Activated T-cell treated with anti-CD3 and anti-CD28 coated beads for 1 hour (primary cell): ENCODE measurements at places on chromosomes 11 and 22.

DNA sequence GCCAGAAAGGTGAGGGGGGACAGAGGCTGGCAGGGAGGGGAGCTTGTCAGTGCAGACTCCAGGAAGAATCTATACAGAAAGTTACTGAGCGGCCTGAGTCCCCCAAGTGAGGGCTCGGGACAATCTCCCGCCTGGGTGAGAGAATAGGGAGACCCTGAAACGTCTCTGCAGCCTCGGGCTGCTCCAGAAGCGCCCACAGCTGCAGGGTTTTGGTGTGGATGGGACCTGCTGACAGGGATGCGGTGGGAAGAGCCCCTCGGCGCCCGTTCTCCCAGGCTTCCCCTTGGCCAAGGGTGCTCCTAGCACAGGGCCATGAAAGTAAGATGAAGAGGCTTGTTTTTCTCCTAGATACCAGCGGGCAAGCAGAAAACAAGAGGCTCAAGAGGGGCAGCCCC lies 743 bp upstream of the RCE1 start:
- DNase-seq: no peak

GRCh38 chr11:75352588-75353206 lies 1.2 kb upstream of the ARRB1 start:
- no peak for DNase-seq

DNA sequence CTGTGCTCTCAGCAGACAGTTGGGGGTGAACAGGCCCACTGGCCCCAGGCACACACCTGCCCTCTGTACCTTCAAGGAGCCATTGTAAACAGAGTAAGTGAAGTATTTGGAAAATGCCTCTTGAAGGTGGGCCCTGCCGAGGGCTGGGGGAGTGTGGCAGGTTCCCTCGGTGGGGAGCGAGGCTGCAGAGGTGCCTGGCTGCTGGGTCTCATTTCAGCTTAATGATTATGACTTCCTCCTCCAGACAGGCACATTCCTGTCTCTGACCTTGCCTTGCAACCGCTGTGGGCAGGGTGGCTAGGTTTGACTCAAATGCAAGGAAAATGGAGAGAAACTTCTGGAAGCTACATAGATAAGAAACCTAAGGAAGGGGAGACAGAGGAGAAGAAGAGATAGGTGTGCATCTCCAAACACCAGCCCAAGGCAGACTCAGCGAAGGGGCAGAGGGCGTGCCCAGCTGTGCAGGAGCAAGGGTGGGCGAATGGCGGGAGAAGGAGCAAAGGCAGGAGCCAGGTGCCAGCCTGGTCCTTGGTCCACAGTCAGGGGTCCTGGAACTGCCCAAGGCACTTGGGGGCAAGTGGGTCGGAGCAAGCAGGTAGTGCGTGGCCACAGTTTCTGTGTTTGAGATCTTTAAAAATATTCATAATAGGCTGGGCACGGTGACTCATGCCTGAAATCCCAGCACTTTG lies 14.0 kb downstream of the GRAMD4 start:
- DNase-seq: no peak

DNA sequence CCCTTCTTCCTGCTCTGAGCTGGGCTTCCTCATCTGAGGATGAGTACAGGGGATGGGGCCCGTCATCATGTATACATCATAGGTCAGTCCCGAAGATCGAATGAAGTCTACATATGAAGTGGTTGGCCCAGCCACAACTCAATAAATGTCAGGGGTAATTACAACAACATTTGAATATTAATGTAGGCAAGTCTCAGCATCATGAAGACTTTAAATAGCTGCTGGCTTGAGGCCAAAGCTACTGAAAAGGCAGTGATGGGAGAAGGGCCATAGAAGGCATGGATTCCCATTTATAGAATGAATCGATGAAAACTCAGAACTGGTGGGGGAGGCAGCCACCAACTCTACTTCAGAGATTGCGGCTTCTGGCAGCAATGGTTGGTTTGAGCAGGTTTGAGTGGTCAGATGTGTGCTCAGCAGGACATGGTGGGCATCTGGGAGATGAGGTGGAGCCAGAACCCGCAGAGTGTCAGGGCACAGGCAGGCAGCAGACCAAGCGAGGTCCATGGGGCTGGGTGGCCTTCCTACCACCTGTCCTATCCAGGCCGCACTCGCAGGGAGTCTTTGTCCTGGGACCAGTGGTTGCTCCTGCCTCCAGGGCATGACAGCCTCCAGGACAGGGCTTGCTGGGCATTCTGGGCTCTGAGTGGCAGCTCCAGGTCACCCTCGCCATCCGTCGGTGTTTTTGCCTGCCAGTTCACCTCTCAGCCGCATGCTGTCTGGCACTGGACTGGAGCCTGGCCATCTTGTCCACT lies 919.1 kb downstream of the TBC1D22A start:
- no peak for DNase-seq

GRCh38 chr11:111173221-111173620 lies 72.3 kb upstream of the POU2AF2 start:
- no peak for DNase-seq

- DNase-seq: no peak
Observed at GRCh38 chr22:31509061-31509762, 12.9 kb downstream of the SFI1 start.

GRCh38 chr22:43094551-43094950 lies 5.4 kb upstream of the TTLL1 start:
- no peak for DNase-seq

GRCh38 chr11:66044757-66045156 lies 4.2 kb downstream of the GAL3ST3 start:
- DNase-seq: no peak

DNA sequence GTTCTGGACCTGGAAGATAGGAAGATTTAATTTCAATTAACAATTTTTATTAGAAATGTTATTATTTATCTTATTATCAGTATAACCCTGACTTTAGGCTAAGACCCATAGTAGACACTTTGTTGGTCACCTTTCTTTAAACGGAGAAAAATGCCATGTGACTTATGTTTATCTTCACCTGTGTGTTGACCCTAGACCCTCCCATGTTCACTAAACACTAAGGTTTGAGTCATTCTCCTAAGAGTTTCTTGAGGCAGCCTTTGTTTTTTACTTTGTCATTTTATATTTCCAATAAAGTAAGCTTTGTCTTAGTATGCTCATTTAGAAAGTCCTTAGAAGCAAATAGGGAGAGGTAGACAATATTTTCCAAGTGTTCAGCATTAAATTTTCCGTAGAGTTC lies 771.7 kb downstream of the METTL15 start:
- no peak for DNase-seq

DNA sequence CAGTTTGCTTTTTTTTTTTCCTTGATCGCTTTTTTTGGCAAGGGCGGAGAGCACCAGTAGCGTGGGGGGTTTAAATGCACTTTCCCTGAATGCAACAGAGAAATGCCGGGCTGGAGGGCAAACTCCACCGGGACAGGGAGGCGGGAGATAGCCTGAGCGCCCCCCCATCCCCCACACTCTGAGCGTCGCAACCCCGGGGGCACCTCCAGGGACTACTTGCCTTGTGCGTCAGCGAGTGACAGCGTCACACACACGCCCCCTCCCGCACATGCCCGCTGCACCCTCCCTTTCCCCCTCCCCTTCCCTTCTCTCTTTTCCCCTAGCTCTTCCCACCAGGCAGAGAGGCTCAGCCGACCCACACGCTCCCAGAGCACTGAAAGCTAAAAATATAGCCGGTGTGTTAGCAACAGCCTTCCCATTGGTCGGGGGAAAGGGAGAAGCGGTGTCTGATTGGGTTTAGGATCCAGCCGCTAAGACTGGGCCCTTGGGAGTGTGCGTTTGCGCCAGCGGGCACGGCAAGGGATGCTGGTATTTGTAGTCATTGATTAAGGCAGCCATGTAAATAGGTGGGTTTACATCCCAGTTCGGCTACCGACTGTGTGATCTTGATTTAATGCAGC lies 1.7 kb upstream of the TOB2 start:
- DNase-seq: peak; percentile 81

DNA sequence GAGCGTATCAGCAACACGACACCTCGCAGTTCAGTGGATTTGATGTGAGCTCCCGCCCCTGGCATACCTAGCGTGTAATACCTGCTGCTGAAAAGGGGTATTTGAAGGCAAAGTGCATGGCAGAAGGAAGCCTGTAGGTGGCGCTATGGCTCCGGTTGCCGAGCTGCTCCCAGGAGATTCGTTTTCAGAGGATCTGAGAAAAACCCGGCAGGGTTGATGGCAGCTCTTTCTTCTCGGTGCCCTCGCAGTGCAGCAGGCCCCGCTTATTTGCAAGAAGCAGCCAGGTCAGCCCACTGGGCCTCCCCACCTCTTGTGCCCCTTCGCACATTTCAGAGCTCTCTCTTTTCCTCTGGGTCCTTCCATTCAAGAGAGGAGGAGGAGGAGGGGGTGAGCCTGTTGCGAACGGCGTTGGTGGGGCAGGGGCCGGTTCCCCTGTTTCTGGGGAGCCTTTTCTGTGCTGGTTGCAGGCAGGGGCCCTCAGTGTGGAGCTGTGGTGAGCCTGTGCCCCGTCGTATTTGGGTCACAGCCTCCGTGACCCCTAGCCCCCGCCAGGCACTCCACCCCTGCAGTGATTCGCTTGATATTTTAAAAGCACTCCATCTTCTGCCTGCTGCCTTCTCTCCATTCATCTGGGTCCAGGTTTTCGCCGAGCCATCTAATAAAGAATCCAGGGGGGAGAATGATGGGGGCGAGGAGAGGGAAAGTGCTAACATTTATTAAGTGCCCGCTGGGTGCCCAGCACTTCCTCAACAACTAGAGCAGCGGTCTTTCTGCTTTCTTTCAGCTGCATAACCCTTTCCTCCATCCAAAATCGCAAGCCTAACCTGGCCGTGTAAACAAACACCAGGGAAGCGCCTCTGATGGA lies 85.3 kb upstream of the SYT13 start:
- peak; percentile 46 for DNase-seq

GRCh38 chr22:19043121-19044085 lies 78.8 kb downstream of the DGCR2 start:
- no peak for DNase-seq

DNA sequence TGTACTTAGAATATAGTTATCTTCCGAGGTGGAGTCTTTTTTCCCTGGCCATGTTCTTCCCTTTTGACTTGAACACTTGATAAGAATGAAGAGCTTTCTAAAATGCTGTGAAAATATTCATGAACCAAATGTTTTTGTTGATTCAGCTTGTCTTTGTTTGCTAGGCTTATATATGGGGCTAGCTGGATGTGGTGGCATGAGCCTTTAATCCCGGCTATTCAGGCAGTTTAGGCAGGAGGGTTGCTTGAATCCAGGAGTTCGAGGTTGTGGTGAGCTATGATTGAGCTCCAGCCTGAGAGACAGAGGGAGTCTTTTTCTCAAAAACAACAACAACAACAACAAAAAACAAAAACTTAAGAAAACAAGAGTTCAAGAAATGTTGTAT lies 23.1 kb downstream of the CBL start:
- DNase-seq: no peak

- DNase-seq: no peak
Observed at GRCh38 chr11:70857894-70858293, 394.5 kb downstream of the SHANK2 start.

GRCh38 chr11:12152321-12152720 lies 41.9 kb downstream of the MICAL2 start:
- DNase-seq: no peak

DNA sequence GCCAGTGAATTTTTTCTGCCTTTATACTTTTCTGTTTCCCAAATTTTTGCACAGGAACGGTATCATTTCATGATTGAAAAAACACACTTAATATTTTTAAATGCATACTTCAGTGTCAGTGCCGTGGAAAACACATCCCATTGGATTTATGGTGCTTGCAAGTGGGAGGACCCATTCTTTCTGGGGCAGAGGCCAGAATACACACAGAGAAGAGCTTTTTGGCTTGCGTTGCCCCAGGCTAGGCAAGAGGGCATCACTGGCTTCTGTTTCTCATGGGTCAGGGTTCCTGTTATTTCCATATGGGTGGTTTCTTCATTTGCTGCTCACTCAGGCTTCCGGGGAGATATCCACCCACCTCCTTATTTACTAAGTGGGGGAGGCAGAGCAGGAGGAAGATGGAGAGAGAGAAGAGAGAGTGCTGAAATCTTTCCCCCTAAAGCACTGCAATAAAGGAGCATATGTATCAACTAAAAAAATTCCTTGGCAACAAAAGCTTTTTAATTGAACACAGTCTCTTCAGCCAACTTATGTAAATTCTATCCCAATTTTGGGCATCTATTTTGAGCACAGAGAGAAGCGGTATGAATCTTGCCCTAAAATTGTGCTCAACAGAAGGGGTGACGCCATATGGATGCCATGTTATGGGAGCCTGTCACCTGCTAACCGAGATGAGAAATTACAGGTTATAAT lies 66.0 kb upstream of the KIRREL3 start:
- DNase-seq: no peak

- no peak for DNase-seq
Observed at GRCh38 chr22:21928048-21928447, 24.6 kb downstream of the PPM1F start.

- DNase-seq: no peak
Observed at GRCh38 chr11:15523543-15523942, 408.8 kb downstream of the INSC start.

- DNase-seq: peak; percentile 30
Observed at GRCh38 chr11:14644226-14645014, 816 bp downstream of the PDE3B start.

- DNase-seq: no peak
Observed at GRCh38 chr11:130211144-130211543, 51.6 kb downstream of the ST14 start.

DNA sequence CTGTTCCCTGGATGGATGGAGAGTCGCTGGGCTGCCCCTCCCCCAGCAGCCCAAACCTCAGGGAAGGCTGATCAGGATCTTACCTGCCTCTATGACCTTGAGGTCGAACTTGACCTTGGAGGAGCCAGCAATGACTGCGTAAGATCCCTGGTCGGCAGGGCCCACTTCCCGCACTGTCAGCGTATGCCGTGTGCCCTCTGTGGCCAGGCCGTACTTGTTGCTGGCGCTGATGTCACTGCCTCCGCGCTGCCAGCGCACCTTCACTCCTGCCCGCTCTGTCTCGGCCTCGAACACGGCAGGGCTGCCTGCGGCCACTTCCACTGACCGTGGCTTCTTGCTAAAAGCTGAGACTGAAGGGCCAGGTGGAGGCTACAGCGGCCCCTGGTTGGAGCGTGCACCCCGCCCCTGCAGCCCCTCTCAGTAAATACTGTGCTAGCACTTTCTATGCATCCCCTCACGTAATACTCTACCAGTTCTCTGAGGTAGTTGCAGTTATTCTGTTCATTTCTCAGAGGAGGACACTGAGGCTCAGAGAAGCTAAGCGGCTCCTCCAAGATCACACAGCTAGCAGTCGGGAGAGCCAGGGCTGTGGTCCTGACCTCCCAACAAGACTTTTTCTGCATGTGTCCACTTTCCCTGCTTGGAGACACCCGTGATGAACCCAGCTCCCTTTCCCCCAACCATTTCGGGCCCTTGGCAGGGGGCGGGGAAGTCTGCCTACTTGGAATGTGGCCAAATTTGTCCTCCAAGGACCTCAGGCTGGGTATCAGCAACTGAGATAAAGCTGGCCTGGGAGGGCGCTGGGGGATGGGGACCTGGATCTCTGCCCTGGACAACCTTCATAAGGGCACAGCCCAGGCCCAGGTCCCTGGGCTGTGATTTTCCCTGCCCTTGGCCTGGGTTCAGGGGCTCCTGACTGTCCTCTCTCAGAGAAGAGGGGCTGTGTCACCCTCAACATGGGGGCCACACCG lies 1.1 kb downstream of the MYBPC3 start:
- no peak for DNase-seq

GRCh38 chr11:110724358-110724757 lies 12.1 kb upstream of the ARHGAP20 start:
- DNase-seq: no peak

GRCh38 chr11:18013790-18014507 lies 1.1 kb upstream of the SERGEF start:
- no peak for DNase-seq

GRCh38 chr11:103338621-103339484 lies 229.6 kb downstream of the DYNC2H1 start:
- no peak for DNase-seq

- no peak for DNase-seq
Observed at GRCh38 chr22:19962909-19963806, 21.5 kb upstream of the TXNRD2 start.
